ENCODE measurements at places on chromosomes 2 and 18.

GRCh38 chr18:58526425-58527284 is 102.2 kb downstream of the ALPK2 start:
- no peak for DNase-seq

GRCh38 chr18:47287911-47288585 is 36.6 kb upstream of the SKOR2 start:
- no peak for DNase-seq

DNA sequence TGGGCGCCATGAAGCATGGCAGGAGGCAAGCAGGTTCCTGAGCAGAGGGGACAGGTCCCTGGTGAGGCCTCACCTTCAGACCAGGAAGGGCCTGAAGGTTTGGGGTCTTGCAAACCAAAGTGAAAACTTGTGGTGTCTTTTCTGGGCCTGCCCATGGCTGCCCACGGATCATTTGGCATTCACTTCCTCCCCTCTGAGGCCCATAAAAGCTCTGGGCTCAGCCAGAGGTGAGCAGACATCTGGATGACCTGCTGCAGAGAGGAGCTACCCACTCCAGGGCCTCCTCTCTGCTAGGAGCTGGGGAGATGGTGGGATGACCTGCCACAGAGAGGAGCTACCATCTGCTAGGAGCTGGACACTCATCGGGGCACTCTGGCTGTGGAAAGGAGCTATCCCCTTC is 112.9 kb upstream of the TMEM18 start:
- no peak for DNase-seq

- no peak for DNase-seq
Observed at GRCh38 chr2:9330612-9331270, 92.6 kb downstream of the ITGB1BP1 start.

DNA sequence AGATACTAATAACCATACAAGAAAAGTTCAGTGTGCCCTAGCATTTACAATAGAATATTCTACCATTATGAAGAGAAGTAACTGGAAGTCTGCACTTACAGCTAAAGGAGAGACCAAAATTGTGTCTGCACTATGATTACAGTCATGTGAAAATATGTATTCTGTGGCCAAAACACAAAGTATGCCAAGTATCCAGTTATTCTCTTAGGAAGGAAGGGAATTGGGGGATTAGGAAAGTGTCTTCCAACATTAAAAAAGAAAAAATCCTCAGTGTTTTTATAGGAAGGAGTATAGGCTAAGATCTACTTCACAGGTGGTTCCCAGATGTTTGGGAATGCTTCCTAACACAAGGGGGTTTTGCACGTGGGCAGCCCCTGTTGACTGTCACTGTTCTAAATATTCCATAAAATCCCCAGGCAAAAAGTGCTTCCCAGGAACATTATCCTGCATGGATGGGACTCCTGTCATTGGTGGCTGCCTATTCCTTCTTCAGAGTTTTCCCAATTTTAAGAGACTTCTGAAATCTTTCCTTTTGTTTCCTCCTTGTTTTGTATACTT is 180.2 kb upstream of the KLHL29 start:
- DNase-seq = no peak
